Uterine smooth muscle cell (primary cell): ENCODE measurements at places on chromosomes 6 and 20. TPM values are rescaled to one million over a fixed set of nuclear protein-coding genes. Genes with fewer than 3 reads are reported as not detected.

Gene SRC
- 17.7 and 23.2 TPM in 2 replicates for total RNA-seq

Gene PAX1
- not detected in 2 replicates for total RNA-seq

Gene GSTA2
- not detected in 2 replicates for total RNA-seq

Gene ARMC12
- 0.22 and 0.25 TPM in 2 replicates for total RNA-seq

Gene EFCAB8
- under 0.01 TPM in 1 of 2 replicates, not detected in the other for total RNA-seq

Gene SEMG1
- not detected in 2 replicates for total RNA-seq

Gene CCDC170
- 0.22 and 1.6 TPM in 2 replicates for total RNA-seq

Gene SYTL3
- 2.2 and 2.8 TPM in 2 replicates for total RNA-seq

Gene PDE10A
- total RNA-seq, result 2.3 and 3.5 TPM in 2 replicates

Gene HRH3
- not detected in 2 replicates for total RNA-seq

Gene TBC1D22B
- total RNA-seq, result 5.2 and 6.7 TPM in 2 replicates

Gene ZC3H12D
- 0.11 and 0.37 TPM in 2 replicates for total RNA-seq

Gene PHACTR1
- 0.37 and 1.4 TPM in 2 replicates for total RNA-seq

Gene HLA-DOB
- 0.11 and 0.12 TPM in 2 replicates for total RNA-seq

Gene COL11A2
- total RNA-seq, result 0.11 and 0.12 TPM in 2 replicates

Gene PAK5
- not detected in 2 replicates for total RNA-seq

Gene EEF1A2
- total RNA-seq, result 0.33 and 1.9 TPM in 2 replicates

Gene PNLDC1
- total RNA-seq, result not detected in 2 replicates

Gene SH3BGRL2
- total RNA-seq, result 4.4 and 6.7 TPM in 2 replicates

Gene MUC22
- total RNA-seq, result not detected in 2 replicates
